LHCN-M2 (cell line): ENCODE measurements at places on chromosomes 3 and 15. TPM values are rescaled to one million over a fixed set of nuclear protein-coding genes. Genes with fewer than 3 reads are reported as not detected.

ABHD6 gene
- 10.2 and 11.0 TPM in 2 replicates for total RNA-seq

SLC22A14 gene
- not detected in 2 replicates for total RNA-seq

KBTBD13 gene
- total RNA-seq: not detected in 2 replicates

NTRK3 gene
- total RNA-seq: 0.23 and 0.45 TPM in 2 replicates

CCR4 gene
- not detected in 2 replicates for total RNA-seq

CDHR4 gene
- total RNA-seq: not detected in 2 replicates

CEP70 gene
- total RNA-seq: 18.5 and 22.6 TPM in 2 replicates

SAXO2 gene
- total RNA-seq: 0.17 TPM in 1 of 2 replicates, not detected in the other

CCR1 gene
- 0.19 and 0.46 TPM in 2 replicates for total RNA-seq

SENP7 gene
- total RNA-seq: 8.1 and 9.2 TPM in 2 replicates

ACKR4 gene
- total RNA-seq: not detected in 2 replicates

REC114 gene
- not detected in 2 replicates for total RNA-seq

WDR76 gene
- 39.1 and 43.2 TPM in 2 replicates for total RNA-seq

EDEM1 gene
- total RNA-seq: 25.6 and 25.7 TPM in 2 replicates

LSMEM2 gene
- not detected in 2 replicates for total RNA-seq

LMOD3 gene
- 0.90 and 4.6 TPM in 2 replicates for total RNA-seq

YEATS2 gene
- 28.3 and 29.2 TPM in 2 replicates for total RNA-seq

HHATL gene
- not detected in 2 replicates for total RNA-seq

OXTR gene
- total RNA-seq: 17.7 and 18.2 TPM in 2 replicates

KCNH8 gene
- not detected in 2 replicates for total RNA-seq

FANCD2 gene
- total RNA-seq: 26.3 and 32.9 TPM in 2 replicates

TRA2B gene
- 257 and 361 TPM in 2 replicates for total RNA-seq

PDCD6IP gene
- total RNA-seq: 144 and 202 TPM in 2 replicates

ACKR2 gene
- 0.11 TPM in 1 of 2 replicates, not detected in the other for total RNA-seq

MITF gene
- total RNA-seq: 5.4 and 7.1 TPM in 2 replicates

CP gene
- total RNA-seq: 0.06 TPM in 1 of 2 replicates, not detected in the other

RLBP1 gene
- total RNA-seq: not detected in 2 replicates

CCDC9B gene
- total RNA-seq: 9.8 and 12.1 TPM in 2 replicates

AHSG gene
- total RNA-seq: not detected in 2 replicates

ENTPD3 gene
- not detected in 2 replicates for total RNA-seq

GOLGA8K gene
- 0.13 and 0.57 TPM in 2 replicates for total RNA-seq

EPB42 gene
- total RNA-seq: not detected in 2 replicates

NR2F2 gene
- 8.5 and 11.6 TPM in 2 replicates for total RNA-seq

EEF1AKMT4 gene
- total RNA-seq: 2.9 and 5.2 TPM in 2 replicates

DNAH12 gene
- 0.77 and 1.6 TPM in 2 replicates for total RNA-seq

CACNA2D3 gene
- under 0.01 and 0.06 TPM in 2 replicates for total RNA-seq

AMT gene
- total RNA-seq: 0.11 and 0.71 TPM in 2 replicates

TEX55 gene
- not detected in 2 replicates for total RNA-seq
